Cortex of kidney (tissue), 1 donor: ENCODE measurements at places on chromosomes 16 and 17.

DNA sequence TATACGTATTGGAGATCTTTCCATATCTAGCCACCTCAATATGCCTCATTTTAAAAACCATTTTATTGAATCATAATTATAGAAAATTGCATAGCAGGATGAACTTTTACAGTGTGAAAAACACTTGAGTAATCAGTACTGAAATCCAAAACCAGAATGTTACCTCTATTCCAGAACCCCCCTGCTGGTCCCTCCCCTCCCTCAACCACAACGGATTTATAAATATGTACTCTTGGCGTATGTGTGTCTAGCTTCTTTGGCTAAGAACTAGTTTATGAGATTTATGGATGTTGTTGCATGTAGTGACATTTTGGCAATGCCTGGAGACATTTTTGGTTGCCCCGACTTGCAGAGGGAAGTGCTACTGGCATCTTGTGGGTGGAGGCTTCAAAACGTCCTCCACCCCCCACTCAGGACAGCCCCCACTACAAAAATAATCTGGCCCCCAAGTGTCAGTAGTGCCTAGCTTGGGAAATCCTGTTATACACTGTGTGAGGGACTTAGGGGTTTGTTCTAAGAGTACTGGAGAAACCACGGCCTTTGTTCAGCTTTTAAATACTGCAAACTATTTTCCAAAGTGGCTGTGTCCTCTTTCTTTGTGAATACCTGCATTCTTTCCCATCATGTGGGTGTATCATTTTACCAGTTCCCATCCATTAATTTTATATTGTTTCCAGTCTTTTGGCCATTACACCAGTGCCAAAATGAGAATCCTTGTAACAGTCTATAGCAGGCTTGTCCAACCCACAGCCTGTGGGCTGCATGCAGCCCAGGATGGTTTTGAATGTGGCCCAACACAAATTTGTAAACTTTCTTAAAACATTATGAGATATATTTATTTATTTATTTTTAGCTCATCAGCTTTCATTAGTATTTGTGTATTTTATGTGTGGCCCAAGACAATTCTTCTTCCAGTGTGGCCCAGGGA is 23.7 kb downstream of the ITPRIPL2 start:
- no peak for DNase-seq

DNA sequence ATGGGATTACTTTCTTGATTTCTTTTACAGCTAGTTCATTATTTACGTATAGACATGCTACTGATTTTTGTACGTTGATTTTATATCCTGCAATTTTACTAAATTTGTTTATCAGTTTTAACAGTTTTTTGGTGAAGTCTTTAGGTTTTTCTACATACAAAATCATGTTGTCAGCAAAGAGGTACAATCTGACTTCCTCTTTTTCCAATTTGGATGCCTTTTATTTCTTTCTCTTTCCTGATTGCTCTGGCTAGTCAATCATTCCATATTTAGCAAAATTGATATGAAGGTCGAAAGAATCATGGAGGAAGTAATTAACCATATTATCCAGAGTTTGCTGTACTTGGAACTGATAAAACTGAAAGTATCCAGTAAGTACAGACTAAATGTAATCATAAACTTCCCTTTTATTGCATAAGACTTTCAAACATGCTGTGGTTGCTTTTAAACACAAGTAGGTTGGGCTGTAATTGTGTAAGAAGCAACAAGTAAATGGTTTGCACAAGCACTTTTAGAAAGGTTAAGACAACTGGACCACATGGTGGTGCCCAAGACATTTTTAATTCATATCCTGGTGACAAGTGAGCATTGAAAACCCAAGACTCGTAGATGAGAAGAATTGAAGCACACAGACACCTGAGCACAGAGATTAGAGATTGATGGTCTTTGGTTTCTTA is 8.4 kb downstream of the GDE1 start:
- no peak for DNase-seq

GRCh38 chr17:27491713-27492190 is 35.5 kb downstream of the KSR1 start:
- no peak for DNase-seq

DNA sequence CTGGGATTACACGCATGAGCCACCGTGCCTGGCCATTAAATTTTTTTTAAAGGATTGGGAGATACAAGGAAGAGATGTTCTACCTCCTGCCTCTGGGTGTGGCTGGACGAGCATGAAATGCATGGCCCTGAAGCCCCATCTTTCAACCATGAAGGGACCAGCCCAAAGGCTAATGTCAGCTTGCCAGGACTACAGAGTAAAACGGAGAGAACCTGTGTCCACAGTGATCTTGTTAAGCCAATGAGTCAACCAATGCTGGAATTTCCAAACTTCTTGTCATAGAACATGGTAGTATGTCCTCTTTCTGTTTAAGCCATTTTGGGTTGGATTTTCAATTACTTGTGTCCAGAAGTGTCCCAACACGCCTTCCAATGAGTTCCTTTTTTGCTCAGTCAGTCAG is 71.3 kb downstream of the RTN4RL1 start:
- DNase-seq = no peak

- no peak for DNase-seq
Measured at GRCh38 chr17:28276011-28276410, 43.0 kb upstream of the TMEM97 start.
